NCI-H526 treated with DMSO at 0.1 percent for 48 hours (cell line): ENCODE measurements at places on chromosomes 2 and 18.

GRCh38 chr2:105454801-105455485 lies 56.1 kb upstream of the FHL2 start:
- DNase-seq, result no peak

- DNase-seq, result no peak
These were observed 39.0 kb downstream of the FAM171B start for GRCh38 chr2:186732843-186733242.

GRCh38 chr2:232351686-232352510 lies 26.7 kb upstream of the ALPP start:
- no peak for DNase-seq

GRCh38 chr2:99624677-99625076 lies 134.9 kb upstream of the REV1 start:
- peak; percentile 66 for DNase-seq

DNA sequence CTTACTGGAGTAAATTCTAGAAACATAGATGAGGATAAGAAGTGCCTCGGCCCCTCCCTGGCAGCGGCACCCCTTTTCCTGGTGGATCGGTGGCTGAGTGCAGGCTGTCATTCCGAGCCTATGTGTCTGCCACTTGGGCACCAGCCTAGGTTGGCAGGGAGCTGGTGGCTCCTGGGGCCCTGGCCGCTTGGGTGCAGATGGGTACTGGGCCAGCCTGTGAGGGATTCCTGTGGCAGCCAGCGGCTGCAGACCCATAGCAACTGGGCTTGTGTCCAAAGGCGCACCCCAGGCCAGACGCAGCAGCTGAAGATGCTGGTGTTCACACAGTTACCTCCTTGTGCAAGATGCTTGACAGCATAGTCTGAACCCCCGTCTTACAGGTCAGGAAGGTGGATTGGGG lies 2.8 kb downstream of the SNORC start:
- no peak for DNase-seq

GRCh38 chr2:55511508-55512124 lies 7.9 kb upstream of the CFAP36 start:
- no peak for DNase-seq

GRCh38 chr18:61831071-61831470 lies 61.7 kb downstream of the RNF152 start:
- DNase-seq, result no peak

DNA sequence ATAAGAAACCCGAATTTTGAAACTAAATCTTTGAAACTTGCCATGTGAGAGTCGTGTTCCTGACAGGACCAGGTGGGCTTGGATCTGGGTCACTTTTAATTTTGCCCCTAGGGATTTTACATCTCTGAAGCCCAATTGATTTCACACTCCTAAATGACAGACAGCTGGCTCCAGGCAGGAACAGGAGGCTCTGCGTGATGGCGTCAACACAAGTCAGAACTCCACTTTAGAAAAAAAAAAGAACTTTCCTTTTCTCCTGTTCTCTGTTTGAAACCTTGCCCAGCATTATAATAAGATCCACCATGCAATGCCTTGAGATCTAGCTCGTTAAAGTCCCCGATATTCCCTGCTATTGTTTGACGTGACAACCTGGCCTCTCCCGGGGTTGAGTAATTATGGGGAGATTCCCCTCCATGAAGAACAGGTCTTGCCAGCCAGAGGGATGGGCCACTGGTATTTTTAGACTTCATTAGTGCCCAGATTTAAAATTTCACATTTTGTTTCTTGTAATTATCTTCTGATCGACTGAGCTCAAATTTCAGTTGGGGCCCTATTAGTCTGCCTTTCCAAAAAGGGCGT lies 260.3 kb downstream of the KLHL29 start:
- DNase-seq, result no peak

DNA sequence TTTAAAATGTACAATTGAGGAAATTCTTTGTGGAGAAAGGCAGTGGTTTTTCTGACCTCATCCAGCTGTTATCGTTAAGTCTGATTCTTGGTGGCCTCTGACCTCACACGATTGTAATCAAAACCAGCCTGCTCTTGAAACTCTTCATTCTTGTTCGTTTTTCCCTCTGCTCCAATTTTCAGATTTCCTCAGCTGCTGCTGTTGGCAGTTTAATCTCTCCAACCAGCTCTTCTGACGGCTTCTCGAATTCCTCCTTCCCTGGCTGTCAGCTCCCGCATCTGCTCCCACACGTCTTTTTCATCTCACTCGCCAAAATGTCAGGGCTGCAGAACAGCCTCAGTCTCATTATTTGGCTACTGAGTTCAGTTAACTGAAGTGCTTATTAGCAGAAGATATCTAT lies 136.1 kb downstream of the DCDC2C start:
- no peak for DNase-seq

GRCh38 chr18:5158172-5158571 lies 38.9 kb downstream of the AKAIN1 start:
- no peak for DNase-seq

DNA sequence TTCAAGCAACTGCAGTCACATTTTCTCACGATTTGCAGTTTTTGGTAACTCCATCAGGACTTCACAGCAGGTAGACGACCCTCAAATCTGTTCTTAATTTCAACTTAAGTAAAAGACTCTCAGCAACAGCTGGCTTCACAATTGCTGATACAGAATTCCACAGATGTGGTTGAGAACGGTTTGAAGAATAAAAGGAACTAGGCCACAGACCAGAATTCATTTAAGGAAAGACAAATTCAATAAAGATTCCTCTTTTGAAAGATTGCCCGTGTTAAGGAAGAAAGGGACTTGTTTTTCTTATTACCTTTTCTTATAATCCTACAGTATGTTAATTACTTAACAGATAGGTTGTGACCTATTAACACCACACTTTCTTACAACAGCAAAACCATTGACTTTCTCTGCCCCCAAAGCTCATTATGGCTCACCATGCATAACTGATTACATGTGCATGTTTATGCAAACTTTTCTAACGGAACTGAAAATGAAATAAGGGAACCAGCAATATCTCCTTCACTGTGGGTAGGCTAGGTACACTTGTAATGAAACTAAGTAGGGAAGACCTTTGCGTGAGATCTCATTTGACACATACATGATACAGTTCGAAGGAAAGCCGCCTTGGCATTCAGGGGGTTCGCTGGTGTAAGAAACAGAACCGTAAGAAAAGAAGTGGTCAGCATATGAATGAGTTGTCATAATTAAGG lies 4.7 kb upstream of the ZNF516 start:
- peak; percentile 42 for DNase-seq

DNA sequence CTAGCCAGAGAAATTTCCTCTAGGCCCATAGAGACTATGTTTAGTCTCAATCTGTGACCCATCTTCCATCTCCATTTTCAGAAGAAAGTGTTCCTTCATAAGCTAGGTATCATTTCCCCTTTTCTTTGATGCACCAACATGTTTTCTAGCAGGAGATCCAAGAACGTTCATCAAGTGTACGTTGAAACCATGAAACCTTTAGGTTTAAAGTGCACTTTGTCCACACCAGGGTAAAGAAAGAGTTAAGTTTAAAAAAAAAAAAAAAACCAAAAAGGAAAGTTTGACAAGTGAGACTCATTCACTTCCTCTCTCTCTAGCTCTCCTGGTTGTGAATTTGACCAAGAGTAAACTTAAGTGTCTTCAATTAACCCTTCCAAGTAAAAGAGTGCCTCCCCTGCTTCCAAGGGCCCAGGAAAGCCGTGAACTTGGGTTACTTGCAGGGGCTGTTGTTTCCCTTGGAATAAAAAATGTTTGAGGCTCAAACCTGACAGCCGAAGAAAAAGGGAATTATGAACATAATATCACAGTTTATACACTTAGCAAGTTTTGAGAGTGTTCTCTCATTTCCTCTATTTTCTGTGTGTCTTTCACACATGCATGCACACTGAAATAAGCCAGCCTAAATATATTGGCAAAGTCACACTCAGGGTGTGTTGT lies 56.7 kb downstream of the LBH start:
- DNase-seq, result no peak

- no peak for DNase-seq
These were observed 4.7 kb downstream of the DPYSL5 start for GRCh38 chr2:26852405-26853306.

DNA sequence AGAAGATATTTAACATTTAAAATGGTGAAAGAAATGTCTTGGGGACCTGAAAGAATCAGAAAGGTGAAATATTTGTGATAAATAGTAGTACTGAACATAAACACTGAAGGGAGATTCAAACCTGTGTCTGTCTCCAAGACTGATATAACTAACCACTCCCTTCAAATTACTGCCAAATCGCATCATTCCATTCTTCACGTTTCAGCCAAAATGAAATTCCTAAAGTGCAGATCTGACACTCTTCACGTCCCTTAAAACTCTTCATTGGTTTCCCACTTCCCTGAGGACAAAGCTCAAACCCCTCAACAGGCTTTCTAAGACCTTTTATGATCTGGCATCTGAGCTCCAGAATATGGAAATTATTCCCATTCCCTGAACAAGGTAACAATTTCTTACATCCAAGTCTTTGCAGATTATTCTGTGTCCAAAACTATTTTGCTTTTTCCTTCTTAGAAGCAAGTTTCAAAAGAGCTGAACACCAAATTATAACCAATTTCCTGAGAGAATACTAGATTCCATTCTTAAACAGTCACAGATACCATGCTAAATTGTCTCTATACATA lies 18.9 kb downstream of the SLC8A1 start:
- DNase-seq, result no peak

GRCh38 chr2:214139630-214140284 lies 271.1 kb upstream of the VWC2L start:
- DNase-seq, result no peak

- no peak for DNase-seq
These were observed 166.3 kb upstream of the FN1 start for GRCh38 chr2:215601990-215602721.

DNA sequence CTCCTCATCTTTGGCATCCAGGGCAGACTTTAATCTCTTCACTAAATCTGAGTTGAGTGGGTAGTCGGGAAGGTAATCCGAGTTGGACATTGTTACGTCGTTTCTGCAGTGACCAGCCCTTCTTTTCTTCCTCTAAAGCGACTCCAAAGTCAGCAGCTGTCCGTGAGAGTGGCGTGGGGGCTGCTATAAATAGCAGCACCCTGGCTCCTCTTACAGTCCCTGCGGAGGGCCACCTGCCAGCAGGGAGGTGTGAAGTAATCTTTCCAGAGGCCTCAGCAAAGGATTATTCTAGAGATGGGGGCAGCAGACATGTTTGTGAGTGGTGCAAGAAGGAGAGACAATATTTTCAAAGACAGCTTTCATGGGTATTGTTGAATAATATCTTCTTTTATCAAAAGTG lies at the start of gene ASB18:
TSS of gene ASB18 (minus strand) at position 151 of the 400 bp plus-strand sequence. CDS start at position 90, 61 bp downstream.
- DNase-seq, result no peak

DNA sequence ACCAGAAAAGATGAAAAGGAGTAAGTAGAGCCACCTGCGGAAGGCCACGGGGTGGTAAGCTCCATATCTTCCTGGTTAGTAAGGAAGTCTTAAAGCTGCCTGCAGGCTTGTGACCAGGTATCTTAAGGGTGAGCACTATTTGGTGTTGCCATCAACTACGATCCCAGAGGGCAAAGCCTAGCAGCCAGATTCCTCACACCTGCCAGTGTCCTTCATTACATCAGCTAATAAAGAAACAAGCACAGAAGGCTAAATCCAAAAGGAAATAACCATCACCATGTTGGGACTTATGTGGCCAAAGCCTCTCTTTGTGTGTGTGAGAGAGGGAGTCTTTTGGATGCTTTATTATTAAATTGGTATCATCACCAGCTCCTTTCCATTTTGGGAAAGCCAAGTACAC lies 123.5 kb downstream of the ALK start:
- DNase-seq, result no peak

GRCh38 chr2:9780368-9781130 lies 62.7 kb upstream of the TAF1B start:
- DNase-seq, result no peak

DNA sequence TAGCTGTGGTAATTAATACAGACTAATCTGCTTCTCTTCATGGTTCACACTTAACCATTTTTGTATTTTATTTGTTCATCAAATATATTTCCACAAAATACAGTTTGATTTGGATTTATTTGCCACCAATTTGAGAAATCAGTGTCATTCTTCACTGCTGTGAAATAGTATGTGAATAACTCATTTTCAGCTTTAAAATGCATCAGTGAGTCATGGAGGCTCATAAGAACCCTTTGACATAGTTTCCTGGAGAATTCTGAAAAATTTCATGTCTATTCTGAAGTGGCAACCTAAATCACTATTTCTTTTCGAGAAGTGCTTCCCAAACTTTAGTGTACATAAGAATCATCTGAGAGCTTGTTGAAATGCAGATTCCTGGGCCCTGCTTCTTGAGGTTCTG lies 1026.7 kb upstream of the ACVR2A start:
- no peak for DNase-seq

- no peak for DNase-seq
These were observed 54.4 kb upstream of the FOSL2 start for GRCh38 chr2:28338046-28338817.

GRCh38 chr18:11951390-11951851 lies 29.9 kb upstream of the IMPA2 start:
- DNase-seq, result no peak

DNA sequence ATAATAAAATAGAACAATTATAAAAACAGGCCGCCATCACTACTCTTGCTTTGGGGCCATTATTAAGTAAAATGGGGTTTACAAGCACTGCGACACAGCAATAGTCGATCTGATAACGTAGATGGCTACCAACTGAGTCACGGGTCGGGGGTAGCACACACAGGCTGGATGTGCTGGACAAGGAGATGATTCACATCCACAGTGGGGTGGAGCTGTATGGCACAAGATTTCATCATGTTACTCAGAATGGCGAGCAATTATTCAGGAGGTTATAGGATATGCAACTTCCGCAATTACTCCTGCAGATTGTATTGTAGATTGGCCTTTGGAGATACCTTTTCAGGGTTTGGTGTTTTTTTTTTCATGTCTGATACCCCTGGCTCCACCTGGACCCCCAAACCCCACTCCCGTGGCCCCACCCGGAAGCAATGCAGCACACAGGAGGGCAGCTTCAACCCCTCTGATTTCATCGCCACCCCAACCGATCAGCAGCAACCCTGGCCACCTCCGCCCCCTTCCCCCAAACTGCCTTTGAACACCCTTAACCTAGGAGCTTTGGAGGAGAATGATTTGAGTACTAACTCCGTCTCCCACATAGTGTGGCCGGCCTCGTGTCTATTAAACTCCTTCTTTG lies 21.4 kb upstream of the MLPH start:
- no peak for DNase-seq

GRCh38 chr2:26223018-26223417 lies 21.4 kb downstream of the HADHA start:
- DNase-seq, result no peak

GRCh38 chr2:46187112-46187618 lies 110.0 kb upstream of the EPAS1 start:
- DNase-seq, result no peak

- no peak for DNase-seq
These were observed 81.5 kb upstream of the STON1 start for GRCh38 chr2:48448274-48449061.

GRCh38 chr18:2654928-2655177 lies 673 bp upstream of the SMCHD1 start:
- DNase-seq, result no peak

- DNase-seq, result no peak
These were observed 30.3 kb downstream of the MGAT5 start for GRCh38 chr2:134284119-134284670.
